ENCODE measurements at places on chromosomes 6 and 20.

GRCh38 chr6:38688579-38689087, 14.3 kb downstream of the GLO1 start:
- DNase-seq, result no peak

- peak; percentile 95 for DNase-seq
Measured at GRCh38 chr6:110815015-110815410, 256 bp downstream of the CDK19 start.

- DNase-seq, result no peak
Measured at GRCh38 chr20:40168981-40169620, 519.9 kb downstream of the MAFB start.

DNA sequence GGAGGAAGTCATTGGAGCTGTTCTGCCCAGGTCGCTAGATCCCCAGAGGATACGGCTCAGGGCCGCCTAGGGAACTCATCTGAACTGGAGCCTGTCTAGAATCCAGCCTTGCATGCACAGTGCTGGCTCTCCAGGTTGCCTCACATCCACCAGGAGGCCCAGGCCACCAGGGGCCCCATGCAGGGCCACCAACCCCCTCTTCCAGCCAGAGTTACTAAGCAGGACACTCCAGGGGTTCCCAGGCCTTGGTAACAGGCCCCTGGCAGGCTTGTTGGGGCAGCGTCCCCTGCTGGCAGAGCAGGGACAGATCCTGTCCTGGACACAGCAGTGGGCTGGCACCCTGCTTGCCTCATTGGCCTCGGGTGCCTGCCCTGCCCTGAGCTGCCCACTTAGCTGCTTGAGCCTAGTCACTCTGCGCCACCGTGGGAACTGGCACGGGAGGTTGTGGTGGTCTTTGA, 35.3 kb downstream of the EFCAB8 start:
- DNase-seq, result no peak

DNA sequence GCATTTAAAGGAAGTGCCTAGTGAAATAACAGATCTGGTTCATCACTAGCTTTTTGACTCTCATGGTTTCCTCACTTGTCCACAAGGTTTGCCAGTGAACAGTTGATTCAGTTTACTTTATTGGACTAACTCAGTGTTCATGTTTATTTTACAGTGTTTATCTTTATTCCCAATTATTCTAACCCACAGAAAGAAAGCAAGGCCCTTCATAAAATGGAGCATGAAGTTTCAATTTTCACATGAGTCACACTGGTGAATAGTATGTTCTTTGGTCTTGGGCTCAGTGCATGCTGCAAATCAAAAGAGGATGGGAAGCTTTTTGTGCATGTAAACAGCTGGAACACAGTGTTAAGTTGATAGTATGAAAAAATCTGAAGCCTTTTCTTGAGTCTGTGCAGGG, 217.6 kb upstream of the HDDC2 start:
- DNase-seq, result no peak

GRCh38 chr20:44489931-44490330, 14.3 kb downstream of the TTPAL start:
- no peak for DNase-seq

DNA sequence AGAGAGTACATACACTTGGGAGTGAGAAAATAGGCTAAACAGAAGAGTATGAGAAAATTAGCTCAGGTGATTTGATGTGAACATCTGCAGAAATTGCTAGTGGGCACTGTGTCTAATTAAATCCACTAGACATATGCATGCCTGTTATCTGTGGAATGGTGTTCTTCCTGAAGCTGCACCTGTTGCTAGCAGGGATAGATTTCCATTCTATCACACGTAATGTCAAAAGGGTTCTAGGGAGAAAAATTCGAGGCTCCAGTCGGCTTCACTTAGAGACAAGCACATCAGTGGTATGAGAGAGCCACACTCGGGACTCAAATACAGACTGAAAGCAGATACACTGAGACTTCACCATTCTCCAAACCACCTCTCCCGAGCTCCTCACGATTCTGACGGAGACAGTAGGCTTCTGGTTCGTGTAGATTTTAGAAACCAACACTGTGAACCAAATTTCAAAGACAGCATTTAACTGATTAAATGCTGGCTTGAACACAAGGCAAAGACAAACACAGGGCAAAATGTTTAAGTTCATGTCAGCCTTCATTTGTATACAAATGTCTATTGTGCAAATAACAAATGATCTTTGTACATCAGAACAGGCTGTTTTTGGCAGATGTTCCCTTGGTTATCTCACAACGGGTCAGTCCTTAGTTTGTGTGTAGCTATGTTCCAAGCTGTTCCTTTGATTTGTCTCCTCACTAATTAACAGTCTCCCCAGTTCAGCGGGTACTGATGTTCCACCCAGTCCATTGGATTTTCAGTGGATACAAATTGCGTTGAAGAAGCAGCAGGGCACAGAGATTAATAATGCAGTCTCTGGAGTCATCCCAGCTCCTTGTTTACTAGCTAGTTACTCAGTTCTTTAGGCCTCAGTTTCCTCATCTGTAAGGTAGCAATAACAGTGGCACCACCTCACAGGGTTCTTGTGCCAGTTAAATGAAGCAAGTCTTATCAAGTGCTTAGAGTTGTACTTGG, 131.0 kb upstream of the IFNGR1 start:
- no peak for DNase-seq
